HT1080 (cell line): ENCODE measurements at places on chromosomes 3 and 15. TPM values are rescaled to one million over a fixed set of nuclear protein-coding genes. Genes with fewer than 3 reads are reported as not detected.

DNA sequence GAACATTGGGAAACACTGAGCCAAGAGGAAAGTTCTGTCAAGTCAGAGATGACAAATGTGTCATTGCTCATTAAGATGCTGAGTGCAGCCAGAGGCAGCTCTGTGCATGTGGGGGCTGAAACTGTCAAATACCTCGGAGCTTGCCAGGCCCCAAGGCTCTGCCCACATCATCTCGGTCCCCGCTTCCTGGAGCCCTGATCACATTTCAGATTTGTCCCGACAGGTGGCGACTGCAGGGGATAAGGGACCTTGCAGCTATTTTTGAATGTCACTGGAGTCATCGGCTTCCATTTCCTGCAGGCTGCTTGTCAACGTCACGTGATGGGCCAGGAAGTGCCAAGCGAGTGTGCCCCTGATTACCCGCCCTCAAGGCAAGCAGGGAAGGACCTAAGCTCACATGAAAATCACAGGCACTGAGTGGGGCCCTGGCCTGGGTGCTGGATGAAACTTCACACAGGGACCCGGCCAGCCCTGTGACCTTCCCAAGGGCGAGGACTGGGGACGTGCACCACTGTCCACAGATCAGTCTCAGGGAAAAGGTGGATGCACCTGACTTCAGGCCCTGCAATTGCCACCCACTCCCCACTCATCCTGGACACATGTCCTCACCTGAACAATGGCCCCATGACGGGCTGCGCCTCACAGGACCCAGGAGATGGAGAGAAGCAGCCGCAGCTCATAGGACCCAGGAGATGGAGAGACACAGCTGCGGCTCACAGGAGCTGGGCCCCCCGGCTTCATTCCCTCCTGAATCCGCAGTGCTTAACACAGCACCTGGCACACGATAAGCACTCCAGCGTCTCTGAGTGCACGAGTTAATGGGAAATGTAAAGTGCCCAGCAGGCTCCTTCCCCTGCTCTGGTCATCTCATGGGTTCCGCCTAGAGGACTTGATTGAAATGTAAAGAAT, 73.4 kb downstream of the NUP210 start:
- peak; percentile 38 for DNase-seq

DNA sequence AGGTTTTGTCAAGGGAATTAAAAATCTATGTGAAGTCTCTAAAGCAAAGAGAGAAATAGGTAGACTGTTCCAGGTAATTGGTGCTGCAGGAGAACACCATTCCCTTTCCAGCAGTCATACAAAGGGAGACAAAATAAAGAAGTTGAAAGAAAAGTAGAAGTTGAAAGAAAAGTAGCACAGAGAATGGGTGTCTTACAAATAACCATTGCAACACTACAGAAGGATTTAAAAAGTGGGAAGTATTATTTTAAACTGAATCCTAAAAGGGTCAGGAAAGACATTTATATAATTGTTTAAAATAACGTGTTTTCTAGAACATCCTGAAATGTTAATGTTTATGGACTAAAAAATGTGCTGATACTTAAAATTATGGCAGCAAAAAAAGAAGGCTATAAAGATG, 223.8 kb downstream of the RSRC1 start:
- DNase-seq: no peak

- no peak for DNase-seq
Observed at GRCh38 chr15:39499042-39499441, 81.8 kb upstream of the THBS1 start.

- DNase-seq: no peak
Observed at GRCh38 chr3:32705232-32705631, 20.2 kb downstream of the CNOT10 start.

- DNase-seq: no peak
Observed at GRCh38 chr3:117217355-117217754, 507.8 kb downstream of the TUSC7 start.

DNA sequence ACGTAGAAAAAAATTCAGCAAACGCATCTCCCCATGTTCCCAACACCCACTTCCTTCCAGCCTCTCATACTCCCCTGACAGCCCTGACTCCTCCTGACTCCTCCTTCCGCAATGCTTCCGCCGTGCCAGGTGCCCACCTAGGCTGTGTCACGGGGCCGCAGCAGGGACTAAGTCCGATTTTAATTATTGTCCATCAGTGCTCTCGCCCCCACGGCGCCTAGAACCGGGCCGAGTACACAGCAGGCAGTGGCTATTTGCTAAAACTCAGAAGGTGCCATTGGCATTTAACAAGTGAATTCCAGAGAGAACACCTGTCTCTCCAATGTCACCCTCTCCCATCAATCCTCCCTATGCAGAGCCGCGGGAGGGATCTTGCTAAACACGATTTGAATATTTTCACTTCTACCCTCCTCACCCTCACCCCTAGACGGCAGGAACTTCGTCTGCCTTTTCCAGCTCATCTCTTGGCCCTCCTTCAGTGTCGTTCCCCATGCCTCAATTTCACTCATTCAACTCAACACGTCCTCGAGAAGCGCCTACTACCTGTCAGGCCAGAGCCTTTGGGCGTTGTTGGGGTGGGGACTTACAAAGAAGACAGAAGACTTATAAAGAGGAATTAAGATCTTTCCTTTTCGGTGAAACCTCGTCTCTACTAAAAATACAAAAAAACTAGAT, 11.5 kb upstream of the SHF start:
- DNase-seq: no peak

GRCh38 chr3:158935846-158936245, 134.0 kb downstream of the MFSD1 start:
- peak; percentile 95 for DNase-seq

- no peak for DNase-seq
Observed at GRCh38 chr3:133998691-133999241, 31.0 kb downstream of the SLCO2A1 start.

GRCh38 chr15:57152666-57153539, 223.4 kb upstream of the CGNL1 start:
- peak; percentile 32 for DNase-seq

DNA sequence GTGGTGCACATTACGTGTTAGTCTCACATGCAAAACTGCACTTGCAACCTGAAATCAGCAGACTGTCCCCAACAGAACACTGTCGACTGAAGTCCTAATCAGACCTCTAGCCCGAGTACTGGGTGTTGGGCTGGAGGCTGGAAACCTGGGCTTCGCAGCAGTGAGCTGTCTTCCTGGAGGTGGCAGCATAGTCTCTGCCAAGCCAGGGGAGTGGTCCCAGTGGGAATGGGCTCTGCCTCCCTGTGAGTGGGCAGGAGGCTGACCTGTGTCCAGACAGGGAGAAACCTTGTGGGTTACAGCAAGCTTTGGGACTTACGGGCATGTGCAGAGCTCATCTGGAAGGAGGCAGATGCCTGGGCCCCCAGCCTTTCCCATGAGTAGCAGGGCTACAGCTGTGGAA, 38.2 kb upstream of the MYZAP start:
- no peak for DNase-seq

EOMES gene
- total RNA-seq: 0.06 and 0.30 TPM in 2 replicates

DNA sequence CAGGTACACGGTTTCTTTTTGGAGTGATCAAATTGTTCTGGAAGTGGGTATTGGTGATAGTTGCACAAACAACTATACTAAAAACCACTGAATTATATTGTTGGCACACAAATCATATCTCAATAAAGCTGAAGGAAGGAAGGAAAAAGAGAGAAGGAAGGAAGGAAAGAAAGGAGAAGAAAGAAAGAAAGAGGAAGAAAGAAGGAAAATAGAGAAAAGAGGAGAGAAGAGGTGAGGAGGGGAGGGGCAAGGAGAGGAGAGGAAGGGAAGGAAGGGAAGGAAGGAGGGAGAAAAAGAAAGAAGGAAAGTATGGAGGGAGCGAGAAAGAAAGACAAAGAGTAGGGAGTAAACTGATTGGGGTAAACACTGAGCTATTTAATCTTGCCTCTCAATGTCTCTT, 77.9 kb upstream of the TSC22D2 start:
- no peak for DNase-seq

TRIM59 gene
- 13.3 and 16.5 TPM in 2 replicates for total RNA-seq

GRCh38 chr15:38535491-38536200, 29.0 kb downstream of the RASGRP1 start:
- no peak for DNase-seq

C3orf20 gene
- 0.05 TPM in 1 of 2 replicates, not detected in the other for total RNA-seq

DNA sequence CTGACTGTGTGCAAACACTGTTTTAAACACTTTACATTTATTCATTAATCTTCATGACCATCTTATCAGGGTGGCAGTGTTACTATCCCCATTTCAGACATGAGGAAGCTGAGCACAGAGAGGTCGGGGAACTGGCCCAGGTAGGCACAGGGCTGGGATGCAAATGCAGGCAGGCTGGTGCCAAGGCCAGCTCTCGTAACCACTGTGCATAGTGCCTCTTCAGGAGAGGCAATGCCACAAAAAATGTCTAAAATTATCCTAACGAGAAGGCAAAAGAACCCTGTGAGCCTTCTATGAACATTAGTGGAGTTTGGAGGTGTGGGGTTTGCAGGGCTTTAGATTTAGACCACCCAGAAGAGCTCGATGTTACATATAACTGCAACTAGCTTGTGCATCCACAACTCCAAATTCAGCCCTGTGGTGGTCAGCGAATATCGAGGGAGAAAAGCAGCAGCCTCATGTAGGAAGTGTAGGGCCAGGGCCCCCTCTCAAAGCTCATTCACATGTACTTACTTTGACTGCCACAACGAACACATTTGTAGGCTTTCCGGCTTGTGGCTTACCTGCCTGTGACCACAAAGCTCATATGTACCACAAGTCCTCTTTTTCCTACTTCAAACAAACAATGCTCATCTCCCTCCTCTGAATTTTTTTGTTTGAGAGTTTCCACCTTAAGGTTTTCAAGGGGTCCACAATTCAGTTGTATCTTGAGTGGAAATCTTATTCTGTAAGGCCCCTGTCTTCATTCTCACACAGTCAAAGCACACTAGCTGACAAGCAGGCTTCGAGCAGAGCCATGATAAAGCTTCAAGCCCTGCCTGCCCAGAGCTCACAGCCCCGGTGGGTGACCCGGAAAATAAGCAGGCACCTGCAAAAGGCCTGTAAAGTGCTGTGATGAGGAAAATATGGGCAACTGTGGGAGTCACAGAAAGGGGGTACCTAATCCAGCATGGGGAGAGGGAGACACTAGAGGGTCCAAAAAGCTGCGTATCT, 722.9 kb upstream of the CFAP20DC start:
- no peak for DNase-seq

GRCh38 chr3:132394320-132394719, 23.0 kb upstream of the DNAJC13 start:
- DNase-seq: no peak

ISLR2 gene
- total RNA-seq: not detected in 2 replicates

PLSCR1 gene
- 90.5 and 110 TPM in 2 replicates for total RNA-seq

DNA sequence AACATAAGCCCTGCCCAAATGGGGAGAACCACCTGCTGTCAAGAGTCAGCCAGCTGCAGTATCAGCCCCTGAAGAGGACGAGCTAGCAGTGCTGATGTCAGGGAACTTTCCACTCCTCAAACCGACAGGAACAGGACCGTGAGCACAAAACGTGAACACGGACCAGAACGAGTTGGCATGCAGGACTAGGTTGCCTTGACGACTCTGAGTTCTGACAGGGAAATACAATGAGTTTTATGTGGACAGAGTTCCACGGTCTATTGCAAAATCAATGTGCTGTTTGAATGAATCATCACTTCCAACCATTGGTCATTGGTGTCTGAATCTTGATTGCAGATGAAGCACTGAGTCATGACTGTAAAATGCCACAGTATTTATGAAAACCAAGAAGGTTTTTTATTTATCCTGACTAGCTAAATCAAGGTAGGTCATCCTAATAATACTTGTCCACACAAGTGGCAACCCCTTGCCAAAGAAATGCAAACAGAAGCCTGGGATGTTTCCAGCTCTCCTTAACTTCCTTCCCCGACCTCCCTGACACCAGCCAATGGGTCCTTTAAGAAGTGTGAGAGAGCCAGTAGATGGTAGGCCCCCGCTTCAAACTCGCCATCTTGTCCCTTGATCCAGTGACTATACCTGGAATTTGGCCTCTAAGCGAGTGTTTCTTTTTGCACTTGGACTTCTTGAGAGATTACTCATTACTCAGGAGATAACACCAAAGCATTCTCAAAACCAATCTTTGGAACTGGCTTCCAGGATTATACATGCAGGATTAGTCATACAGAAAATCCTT, 119.6 kb downstream of the ASB7 start:
- peak; percentile 99 for DNase-seq

DNA sequence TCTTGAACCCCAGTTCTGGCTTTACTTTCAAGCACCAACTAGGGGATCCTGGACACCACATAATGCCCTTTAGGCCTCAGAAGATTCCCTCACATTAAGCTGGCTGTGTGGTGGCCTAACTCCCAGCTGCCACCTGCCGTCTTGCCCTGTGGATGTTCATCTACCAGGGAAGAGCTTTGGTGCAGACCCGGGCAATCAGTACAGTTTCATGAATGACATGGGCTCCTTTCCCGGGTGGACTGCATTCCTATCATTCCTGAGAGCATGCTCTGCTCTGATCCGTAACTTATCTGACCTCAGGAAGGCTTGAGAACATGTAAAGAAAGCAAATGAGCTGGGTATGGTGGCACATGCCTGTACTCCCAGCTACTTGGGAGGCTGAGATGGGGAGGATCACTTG, 50.0 kb upstream of the GSK3B start:
- peak; percentile 76 for DNase-seq

DNA sequence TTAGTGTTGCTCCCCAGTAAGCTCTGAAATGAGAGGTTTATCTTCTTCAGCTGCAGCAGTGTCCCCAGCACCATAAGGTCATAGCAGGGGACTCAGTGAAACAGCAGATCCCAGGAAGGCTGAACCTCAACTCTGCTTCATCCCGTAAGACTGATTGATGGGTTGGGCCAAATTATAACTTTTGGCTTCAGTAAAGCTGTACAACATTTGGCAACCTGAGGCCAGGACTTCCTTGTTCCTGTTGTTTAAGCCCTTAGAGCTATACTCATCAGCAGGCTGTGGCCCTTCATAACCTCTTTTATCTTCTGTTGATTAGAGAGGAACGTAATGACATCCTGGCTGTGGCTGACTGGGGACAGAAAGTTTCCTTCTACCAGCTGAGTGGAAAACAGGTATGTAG, 29.0 kb downstream of the IFT122 start:
- DNase-seq: no peak

DNA sequence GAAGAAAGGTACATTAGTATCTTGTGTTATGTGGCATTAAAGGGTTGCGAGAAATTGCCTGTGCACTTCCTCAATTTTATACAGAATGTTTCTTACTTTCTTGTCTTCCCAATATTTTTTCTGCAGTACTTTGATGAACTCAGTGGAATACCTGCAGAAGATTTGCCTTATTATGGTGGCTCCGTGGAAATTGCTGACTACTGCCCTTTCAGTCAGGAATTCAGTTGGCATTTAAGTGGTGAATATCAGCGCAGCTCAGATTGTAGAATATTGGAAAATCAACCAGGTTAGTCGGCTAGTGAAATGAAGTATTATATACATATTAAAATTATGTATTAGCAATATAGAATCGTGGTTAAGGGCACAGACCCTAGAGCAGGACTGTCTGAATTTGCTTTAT, 61.3 kb downstream of the LMLN start:
- DNase-seq: no peak

GOLGA8S gene
- total RNA-seq: not detected in 2 replicates

DNA sequence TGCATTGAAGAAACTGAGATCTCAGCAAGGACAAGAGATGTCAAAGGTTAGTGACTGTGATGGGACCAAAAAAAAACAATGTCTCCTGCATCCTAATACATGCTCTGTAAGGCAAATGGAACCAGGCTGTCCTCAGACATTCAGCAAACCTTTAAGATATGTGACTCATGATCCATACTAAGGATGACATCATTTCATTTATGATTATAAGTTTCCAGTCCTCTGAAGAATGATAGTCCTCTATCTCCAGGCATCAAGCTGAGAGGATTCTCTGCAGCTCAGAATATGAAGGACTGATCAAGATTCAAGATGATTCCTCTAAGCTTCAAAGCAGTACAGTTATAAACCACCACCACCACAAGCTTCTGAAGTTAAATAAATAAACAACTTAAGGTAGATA, 47.6 kb downstream of the SSR3 start:
- peak; percentile 53 for DNase-seq
